ENCODE measurements at places on chromosomes 16 and 17.

- peak; percentile 95 for DNase-seq
Observed at GRCh38 chr17:44503147-44504029, at the start of gene GPATCH8. Gene GPATCH8, minus strand, starts transcription at chr17:44503406. Its CDS starts 36 bp downstream, at chr17:44503370.

DNA sequence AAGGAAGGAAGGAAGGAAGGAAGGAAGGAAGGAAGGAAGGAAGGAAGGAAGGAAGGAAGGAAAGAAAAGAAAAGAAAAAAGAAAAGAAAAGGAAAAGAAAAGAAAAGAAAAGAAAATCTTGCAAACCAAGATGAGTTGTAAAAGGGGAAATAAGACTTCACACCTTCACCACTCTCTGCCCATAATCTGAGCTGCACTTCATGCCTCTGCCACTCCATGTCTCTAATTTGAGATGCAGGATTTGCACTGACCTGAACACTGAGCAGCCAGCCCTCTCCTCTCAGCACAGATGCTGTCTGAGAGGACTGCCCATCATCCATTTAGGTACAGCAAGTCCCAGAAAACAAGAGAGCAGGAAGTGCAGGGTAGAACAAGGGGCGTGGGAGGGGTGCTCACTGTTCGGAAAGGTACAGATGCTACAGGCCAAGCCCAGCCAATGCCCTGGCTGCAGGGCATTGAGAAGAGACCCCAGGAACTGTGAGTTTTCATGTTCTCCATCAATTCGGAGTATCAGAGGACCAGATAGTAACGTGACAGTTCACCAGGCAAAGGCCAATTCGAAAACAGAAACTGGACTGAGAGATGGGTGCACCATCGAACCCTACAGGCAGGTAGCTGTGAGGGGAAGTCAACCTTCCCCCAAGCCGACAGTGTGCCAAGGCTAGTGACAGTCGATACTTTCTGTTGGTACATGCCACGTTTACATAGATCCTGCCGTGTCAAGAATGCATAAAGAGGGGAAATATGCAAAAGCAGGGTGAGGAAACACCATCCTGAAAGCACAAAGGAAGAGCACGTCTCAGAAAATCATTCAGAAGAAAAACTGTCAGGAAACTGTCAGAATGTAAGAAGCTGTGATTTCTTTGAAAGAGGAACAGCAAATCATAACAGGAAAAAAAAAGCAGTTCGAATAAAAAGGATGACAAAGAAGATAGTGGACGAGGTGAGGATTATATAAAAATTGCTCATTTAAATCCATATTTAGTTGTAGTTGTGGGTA, 142.0 kb upstream of the RCVRN start:
- DNase-seq, result no peak

- no peak for DNase-seq
Observed at GRCh38 chr17:36686123-36686669, 84.8 kb downstream of the MRM1 start.

DNA sequence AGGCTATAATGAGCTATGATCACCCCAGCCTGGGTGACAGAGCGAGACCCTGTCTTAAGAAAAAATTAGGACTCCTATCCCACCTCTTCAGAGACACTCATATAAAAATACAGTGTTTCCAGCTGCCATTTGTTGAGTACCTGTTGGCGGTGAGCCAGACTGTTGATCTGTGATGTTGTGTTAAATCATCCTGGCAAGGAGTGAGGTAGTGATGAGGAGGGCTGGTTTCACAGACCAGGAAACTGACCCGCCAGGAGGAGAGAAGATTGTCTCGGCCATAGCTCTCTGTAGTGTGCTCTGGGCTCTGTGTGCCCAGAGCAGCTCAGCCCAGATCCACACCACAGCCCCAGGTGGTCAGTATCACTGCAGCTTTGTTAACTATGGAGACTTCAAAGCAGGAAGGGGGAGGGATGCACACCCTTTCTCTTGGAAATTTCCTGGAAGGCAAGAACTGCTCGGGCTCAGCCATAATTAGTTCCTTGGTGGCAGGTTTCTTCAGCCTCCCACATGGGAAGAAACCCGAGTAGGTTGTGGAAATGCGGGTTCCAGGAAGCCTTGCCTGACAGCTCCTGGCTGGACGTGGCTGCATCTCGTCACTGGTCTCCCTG, 343.0 kb downstream of the SNX29 start:
- DNase-seq, result no peak

GRCh38 chr17:16478649-16479048, 13.3 kb downstream of the LRRC75A start:
- no peak for DNase-seq

DNA sequence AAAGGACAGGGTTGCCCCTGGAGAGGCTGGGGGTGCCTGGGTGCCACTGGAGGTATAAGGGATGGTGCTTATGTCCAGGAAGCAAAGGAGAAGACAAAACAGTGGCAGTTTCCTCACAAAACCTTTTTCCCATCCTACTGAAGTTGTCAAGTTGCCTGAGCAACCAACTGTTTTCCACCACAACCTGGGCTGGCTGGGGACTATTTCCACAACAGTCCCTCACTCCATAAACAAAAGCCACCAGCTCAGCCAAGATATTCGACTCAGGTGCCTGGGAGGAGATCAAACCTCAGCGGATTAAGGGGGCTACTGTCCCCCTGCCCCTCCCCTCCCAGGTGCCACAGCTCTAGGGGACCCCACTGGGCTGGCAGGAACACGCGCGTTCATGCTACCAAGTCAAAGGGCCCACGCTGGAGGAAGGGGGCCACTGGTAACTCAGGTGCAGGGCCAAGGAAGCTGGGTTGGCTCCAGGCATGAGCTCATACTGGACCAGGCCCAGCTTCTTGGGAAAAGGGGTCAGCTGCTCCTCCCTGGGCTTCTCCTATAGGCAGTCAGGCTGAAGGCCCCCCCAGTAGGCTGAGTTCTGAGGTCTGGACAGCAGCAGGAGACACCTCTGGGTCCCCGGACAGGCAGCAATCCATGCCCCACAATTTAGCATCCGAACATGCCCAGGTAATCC, 45.7 kb upstream of the MRPS23 start:
- DNase-seq, result no peak

DNA sequence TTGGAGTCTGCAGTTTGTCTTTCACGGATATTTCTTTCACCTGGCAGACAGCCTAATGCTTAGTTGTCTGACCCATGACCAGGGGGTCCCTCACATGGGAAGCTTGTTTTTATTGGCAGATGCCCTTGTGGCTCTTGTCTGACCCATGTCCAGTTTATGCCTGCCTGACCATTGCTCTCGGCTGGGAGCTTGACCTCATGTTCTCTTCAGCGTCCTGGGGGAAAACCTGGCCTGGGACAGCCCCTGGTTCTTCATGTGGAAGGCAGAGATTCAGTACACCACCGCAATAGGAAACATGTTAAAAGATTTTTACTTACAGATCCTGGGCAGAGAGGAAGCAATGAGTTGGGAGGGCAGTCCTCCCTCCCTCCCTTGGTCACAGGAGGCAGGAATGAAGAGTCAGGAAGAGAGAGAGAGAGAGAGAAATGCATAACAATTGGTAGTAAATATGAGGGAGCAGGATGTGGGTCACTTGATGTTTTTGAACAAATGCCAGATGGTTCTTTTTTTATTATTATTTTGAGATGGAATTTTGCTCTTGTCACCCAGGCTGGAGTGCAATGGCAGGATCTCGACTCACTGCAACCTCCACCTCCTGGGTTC, 302.7 kb upstream of the MYOCD start:
- DNase-seq, result no peak

GRCh38 chr16:27256861-27257260, 11.7 kb downstream of the NSMCE1 start:
- DNase-seq, result no peak

- DNase-seq, result no peak
Observed at GRCh38 chr17:45857977-45858708, 13.5 kb downstream of the SPPL2C start.

DNA sequence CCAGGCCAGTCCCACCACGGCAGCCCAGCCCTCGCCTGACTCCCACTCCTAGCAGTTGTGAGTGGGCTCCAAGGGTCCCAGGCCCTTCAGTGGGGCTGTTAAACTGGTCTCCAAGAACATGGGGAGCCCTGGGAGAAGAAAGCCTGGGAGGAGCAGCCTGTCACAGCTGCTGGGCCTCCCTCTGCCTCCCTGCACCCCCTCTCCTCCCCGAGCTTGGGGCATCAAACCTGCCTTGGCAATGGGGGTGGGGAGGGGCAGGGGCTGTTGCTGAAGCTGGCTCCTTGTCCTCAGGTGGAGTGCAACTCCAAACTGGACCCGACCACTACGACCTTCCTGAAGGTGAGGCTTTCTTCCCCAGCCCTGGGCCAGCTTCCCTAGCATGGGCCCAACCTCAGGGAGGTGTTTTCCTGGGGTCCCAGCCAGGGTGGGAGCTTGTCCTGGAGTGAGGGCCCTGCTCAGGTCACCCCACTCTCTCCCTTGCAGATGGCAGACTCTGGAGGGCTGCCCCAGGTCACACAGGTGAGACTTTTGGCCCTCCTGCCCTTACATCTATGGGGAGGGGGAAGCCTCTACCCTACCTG, 6.6 kb upstream of the SETD6 start:
- no peak for DNase-seq

- DNase-seq, result no peak
Observed at GRCh38 chr17:41555105-41555887, 16.6 kb downstream of the KRT9 start.

GRCh38 chr16:48492133-48492532, 106.9 kb upstream of the SIAH1 start:
- no peak for DNase-seq

DNA sequence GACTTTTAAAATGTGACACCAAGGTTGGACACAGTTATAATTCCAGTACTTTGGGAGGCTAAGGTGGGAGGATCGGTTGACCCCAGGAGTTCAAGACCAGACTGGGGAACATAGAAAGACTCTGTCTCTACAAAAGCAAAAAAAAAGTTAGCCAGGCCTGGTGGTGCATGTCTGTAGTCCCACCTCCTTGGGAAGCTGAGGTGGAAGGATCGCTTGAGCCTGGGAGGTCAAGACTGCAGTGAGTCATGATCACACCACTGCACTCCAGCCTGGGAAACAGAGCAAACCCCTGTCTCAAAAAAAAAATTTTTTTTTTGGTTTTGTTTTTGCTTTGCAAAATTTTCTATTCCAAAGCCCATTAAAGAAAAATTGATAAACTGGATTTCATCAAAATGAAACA, 281.4 kb downstream of the BCAS3 start:
- DNase-seq, result no peak

- DNase-seq, result no peak
Observed at GRCh38 chr16:35310999-35311398, 1851.6 kb downstream of the TP53TG3F start.

- no peak for DNase-seq
Observed at GRCh38 chr17:47741109-47741792, 8.2 kb downstream of the TBX21 start.

DNA sequence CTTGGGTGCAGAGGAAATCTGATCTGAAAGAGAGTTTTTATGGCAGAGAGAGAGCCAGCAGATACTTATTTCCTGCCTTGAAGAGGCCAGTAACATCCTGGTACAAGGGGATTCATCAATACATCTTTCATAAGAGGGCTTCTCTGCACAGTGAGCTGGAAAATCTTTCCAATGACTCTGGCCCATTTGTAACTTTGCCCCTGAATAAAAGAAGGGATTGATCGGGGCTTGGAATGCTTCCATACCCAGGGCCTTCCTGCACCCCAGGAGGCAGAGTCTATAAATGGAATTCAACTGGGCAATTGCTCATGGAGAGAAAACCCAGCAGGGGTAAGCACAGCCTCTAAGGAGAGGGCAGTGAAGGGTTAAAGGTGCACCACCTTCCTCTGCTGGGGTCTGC, 163.3 kb downstream of the XYLT1 start:
- DNase-seq, result no peak

- no peak for DNase-seq
Observed at GRCh38 chr16:13139661-13140241, 238.4 kb downstream of the SHISA9 start.

DNA sequence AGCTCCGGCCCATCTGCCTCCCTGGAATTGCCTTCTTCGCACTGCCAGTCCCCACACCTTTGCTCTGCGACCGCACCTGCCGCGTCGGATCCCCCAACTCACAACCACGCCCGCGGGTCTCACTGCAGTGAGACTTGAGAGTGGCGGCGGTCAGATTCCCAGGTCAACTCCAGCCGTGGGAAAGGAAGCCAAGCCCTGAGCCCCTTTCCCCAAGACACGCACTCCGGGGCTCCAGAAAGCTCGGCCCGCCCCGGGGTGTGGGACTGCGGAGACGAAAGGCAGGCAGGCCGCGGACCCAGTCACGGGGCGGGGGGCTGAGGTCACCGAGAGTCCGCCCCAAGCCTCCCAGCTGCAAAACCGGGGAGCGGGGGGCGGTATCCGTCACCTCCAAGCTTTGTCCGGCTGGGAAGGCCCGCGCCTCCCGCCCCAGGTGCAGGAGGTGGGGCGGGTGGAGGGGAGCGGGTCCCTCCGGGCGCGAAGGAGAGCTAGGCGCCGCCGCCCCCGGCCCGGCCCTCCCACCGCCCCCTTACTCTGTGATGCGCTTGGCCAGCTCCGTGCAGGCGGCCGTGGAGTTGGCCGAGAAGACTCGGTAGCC, 615 bp downstream of the PRPSAP1 start:
- DNase-seq, result peak; percentile 6

DNA sequence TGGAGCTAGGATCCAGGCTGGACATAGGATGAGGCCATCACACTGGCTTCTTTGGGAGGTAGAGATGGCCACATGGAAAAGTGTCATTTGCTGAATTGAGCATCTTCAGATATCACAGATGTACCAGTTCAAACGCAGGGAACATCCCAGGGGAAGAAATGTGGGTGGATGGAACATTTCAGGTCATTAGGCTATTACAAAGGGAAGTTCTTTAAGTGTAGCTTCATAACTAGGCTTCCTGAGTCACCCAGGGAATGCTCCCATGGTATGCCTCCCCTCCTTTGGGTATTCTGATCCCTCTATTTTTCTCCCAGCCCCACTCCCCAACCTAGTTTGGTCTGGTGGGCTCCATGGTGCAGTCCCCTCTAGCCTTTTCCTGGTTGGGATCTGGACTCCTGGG, 69.8 kb upstream of the IRX3 start:
- no peak for DNase-seq

GRCh38 chr17:21451975-21452374, 75.8 kb downstream of the KCNJ12 start:
- no peak for DNase-seq

GRCh38 chr16:12000032-12000431, 23.5 kb downstream of the SNX29 start:
- DNase-seq, result no peak

DNA sequence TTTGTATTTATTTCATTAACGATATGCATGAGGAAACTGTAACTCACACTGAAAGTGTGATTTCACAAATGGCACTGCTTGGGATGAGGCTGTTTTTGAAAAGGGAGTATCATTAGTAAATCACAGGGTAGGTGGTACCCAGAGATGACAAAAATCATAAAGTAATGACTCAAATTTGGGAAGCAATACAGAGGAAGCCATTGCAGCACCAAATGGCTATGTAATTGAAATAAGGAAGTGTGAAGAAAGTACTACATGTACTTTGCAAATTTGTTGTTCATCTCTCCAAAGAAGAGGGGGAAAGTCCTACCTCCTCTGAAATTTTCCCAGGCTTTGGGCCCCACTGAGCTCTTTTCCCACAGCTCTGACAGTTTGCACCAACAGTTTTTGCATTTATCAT, 12.3 kb upstream of the ABCC12 start:
- DNase-seq, result no peak

GRCh38 chr17:77869665-77870132, 88.8 kb upstream of the TNRC6C start:
- no peak for DNase-seq

All from stimulated activated effector memory CD8-positive, alpha-beta T cell treated with anti-CD3 and anti-CD28 coated beads, Interleukin-12 subunit alpha, Interleukin-12 subunit beta, amount 100 ng/mL, for 72 hours (primary cell).